ENCODE measurements at places on chromosomes 11 and 22.

- no peak for ATAC-seq
Observed at GRCh38 chr22:38727530-38728451, 22.0 kb downstream of the GTPBP1 start.

- ATAC-seq = no peak
Observed at GRCh38 chr11:10481560-10482349, 26.7 kb downstream of the AMPD3 start.

- ATAC-seq = no peak
Observed at GRCh38 chr22:48669986-48670716, 1157.5 kb downstream of the BRD1 start.

GRCh38 chr11:130879836-130880235 is 36.4 kb downstream of the SNX19 start:
- no peak for ATAC-seq

- ATAC-seq = no peak
Observed at GRCh38 chr22:28989035-28989464, 72.6 kb downstream of the C22orf31 start.

DNA sequence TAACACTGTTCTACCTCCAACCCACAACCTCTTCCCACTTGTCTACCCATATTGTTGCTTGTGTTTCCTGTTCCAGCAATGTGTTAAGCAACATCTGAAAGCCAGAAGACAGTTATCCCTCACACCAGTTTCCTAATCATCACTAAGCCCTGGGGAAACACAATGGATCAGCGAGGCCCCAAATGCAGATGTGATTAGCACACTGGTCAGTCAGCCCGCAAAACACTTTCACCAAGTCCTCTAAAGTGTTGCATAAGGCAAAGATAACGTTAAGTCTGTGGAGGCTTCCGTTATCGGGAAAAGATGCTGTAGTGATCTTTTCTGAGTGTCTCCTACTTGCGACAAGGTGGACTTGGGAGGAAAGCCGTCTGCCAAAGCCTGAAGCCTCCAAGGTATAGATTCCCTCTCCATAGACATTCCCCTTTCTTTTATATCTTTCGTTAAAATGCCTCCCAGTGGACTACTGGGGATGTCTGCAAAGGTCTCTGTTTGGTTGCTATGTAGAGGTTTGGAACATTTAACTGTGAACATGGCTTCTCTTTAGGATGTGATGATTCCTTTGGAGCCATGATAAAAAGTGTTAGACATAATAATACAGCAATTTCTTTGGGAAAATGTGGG is at the start of gene MS4A3:
Gene MS4A3 (plus strand): TSS at position 317 of the 621 bp plus-strand sequence. CDS start 4,496 bp downstream, outside the sequence.
- no peak for ATAC-seq

GRCh38 chr22:32013200-32013599 is 29.9 kb upstream of the SLC5A1 start:
- no peak for ATAC-seq

DNA sequence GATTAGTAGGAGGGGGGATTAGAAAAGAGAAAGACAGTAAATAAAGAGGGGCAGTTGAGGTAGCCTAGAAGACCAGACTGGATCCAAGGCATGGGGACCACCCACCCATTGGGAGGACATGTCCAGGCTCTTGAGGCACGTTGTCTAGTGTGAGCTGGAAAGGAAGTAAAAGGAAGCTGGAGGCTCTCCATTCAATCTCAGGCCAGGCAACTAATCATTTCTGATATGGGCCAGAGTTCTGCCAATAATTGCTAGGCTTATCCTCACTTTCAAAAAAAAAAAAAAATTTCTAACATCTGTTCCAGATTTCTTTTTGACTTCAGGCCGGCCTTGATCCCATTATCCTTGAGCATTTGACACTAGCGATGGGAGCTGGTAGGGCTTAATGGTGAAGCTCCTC is 476.1 kb downstream of the SOX6 start:
- ATAC-seq = no peak

GRCh38 chr11:10537600-10537999 is 3.4 kb downstream of the RNF141 start:
- ATAC-seq = no peak

- no peak for ATAC-seq
Observed at GRCh38 chr11:78768345-78768744, 193.7 kb upstream of the NARS2 start.

DNA sequence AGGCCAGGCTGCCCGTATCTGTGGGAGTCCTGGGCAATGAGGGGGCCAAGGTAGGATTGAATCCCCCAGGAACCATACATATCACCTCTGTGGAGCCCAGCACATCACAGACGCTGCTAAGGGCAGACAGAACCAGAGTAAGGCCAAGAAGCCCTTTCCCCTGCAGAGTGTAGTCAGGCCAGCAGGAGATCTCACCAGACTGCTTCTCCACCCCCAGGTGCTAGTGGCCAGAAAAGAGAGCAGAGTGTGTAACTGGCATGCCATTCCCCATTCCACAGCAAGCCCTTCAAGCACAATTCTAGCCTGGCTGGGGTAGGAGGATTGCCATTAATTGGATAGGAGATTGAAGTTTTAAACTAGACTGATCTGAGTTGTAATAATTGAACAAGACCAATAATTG is 28.0 kb upstream of the FCHSD2 start:
- peak; percentile 46 for ATAC-seq

GRCh38 chr11:63761188-63761587 is 7.4 kb downstream of the ZFTA start:
- no peak for ATAC-seq

- no peak for ATAC-seq
Observed at GRCh38 chr11:34911676-34912075, 4.5 kb downstream of the APIP start.

DNA sequence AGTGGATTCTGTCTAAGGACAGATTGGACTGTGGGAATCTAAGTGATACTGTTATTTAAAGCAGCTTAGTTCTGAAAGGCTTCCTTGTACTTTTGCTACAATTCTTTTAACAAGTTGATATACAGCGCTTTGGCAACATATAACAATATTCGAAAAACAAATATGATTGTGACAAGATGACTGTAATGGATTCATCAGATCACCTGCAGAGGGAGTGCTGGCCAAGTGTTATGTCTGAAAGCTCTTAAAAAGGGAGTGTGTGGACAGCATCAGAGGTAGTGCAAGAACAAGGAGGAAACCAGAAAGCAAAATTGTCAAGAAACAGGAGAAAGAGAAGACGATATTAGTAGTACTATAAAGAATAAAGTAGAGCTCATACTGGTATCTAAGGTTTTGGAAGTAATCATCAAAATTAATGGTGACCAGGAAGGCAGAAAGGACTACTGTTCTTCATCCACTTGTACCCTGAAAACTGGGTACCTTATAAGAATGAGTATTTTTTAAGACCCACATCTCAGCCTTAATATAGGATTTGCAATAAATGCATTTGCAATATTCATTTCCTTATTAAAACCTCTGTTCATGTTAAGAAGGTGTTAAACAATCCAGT is 1112.0 kb upstream of the CCDC90B start:
- ATAC-seq = peak; percentile 92

DNA sequence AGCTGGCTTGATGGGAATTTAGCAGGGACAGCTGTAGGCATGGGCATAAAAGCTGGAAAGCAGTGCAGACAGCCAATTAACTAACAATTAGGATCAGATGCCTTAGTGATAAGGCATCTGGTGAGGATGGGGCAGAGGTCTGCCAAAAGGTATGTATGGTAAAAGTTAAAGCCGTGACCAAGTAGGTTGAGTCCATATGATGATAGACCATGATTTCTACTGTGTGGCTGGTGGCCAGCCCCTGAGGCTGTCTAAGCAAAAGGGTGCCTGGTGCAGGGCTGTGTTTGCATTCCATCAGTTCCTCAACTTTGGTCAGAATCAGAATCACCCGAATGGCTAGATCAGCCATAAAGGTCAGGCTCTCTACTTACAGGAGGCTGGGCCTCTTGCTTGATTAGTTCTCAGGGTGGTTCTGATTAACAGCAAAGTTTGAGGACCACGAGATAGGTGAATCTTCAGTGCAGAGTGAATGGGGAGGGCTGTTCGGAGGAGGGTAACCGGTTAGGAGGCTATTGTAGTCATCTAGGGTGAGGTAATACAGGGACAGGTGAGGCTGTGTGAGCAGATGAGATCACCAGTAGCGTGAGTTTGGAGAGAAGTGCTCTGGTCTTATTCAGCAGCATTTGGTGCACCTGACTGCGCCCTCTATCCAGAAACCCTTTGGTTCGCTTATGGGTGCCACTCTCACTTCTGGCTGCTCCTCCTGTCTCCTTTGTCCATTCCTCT is 27.2 kb downstream of the PPFIBP2 start:
- no peak for ATAC-seq

GRCh38 chr11:2325719-2326118 is 23.9 kb downstream of the TSPAN32 start:
- ATAC-seq = peak; percentile 18

DNA sequence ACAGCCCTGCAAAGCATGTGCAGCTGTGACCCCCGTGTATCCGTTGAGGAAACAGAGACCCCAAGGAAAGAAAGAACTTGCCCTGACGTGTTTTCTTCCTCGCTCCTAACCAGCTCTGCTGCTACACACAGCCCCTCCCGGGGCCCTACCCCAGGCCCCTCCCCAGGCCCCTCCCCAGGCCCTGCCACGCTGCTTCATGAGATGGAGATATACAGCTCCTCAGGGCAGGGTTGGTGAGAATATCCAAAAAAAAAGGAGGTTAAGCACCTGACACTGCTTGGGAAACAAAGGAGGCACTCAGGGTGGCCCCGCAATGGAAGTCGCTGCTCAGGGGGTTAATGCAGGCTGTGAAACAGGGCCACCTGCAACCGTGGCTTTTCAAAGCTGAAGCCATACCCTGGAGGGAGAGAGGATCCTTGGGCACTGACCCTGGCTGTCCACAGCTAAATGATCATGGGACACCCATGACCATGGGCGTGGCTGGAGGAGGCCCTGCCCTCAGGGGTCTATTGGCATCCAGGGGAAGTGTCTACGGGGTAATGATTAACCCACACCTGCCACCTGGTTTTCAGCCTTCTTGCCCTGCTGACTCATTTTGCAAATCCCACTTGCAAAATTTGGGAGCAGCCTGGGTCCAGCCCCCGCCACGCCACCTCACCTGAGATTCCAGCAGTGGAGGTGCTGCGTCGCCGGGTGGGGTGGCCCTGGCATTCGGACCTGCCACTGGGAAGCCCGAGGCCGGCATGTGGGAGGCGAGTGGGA is 112.1 kb upstream of the ANO1 start:
- no peak for ATAC-seq

DNA sequence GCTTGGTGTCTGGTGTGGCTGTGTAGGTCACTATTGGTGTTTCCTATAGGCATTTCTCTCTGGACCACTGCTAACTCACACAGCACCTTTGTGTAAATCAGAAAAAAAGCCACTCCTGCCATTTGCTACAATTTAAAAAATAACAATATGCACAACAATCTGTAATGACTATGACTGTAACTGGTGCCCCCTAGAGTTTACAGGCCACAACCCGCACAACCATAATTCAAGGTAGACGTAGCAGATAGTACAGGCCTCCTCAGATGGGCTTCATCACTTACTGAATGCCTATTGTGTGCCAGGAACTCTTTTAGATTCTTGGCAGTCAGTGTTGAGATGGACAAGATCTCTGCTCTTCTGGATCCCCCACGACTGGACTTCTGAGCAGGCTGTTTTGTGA is 47.7 kb downstream of the SYT9 start:
- no peak for ATAC-seq

GRCh38 chr11:36818410-36818809 is 220.4 kb upstream of the RAG2 start:
- ATAC-seq = peak; percentile 77

GRCh38 chr11:113278925-113279324 is 35.5 kb upstream of the TTC12 start:
- ATAC-seq = peak; percentile 30

DNA sequence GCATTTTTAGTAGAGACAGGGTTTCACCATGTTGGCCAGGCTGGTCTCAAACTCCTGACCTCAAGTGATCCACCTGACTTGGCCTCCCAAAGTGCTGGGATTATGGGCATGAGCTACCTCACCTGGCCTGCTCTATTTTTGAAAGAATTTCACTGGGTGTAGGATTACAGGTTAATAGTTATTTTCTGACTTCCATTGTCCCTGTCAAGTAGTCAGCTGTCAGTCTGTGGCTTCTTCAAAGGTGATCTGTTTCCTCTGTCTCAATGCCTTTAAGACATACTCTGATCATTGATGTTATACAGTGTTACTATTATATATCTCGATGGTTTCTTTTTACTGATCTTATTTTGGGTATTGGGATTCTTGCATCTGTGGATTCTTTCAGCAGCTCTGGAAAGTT is 10.1 kb upstream of the EXT2 start:
- ATAC-seq = no peak

GRCh38 chr11:47333886-47334443 is 18.5 kb downstream of the MYBPC3 start:
- ATAC-seq = no peak

DNA sequence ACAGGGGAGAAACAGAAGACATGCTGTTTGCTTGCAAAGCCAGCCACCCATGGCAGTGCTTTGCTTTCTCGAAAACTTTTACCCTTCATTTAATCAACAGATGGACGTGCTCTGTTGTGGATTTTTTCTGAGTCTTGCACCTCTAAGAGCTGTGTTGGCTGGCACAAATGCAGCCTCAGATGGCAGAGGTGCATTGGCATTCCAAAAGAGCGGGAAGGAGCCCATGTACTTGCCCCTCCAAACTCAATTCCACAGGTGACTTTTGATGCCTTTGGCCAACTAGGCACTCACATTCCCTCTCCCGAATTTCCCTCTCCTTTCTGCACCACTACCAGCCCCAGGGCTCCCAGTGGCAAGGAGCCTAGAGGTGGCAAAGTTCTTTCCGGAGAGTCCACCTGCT is 1.2 kb downstream of the KIRREL3 start:
- ATAC-seq = no peak

DNA sequence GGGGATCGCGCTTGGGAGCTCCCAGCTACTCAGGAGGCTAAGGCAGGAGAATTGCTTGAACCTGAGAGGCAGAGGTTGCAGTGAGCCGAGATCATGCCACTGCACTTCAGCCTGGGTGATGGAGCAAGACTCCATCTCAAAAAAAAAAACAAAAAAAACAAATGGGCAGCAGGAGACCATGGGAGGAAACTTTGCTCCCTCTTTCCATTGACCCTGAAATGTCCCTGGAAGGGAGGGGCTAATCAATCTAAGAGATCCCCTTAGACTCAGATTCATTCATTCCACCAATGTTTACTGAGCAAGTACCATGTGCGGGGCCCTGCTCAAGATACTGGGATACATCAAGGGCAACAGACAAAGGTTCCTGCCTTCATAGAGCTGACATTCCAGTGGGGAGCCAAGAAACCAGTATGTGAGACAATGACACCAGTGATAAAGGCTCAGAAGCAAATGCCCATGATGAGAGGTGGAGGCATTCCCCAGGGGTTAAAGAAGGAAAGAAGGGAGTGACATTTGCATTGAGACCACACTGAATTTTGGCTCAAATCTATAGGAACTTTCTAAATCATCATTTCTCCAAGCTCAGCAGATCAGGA is 37.7 kb upstream of the TFIP11 start:
- no peak for ATAC-seq

- no peak for ATAC-seq
Observed at GRCh38 chr11:77278595-77279506, 22.6 kb downstream of the GDPD4 start.

Data from SK-N-SH treated with all-trans-retinoic acid at 6 μM for 48 hours (cell line).